ENCODE measurements at places on chromosomes 5 and 9.

DNA sequence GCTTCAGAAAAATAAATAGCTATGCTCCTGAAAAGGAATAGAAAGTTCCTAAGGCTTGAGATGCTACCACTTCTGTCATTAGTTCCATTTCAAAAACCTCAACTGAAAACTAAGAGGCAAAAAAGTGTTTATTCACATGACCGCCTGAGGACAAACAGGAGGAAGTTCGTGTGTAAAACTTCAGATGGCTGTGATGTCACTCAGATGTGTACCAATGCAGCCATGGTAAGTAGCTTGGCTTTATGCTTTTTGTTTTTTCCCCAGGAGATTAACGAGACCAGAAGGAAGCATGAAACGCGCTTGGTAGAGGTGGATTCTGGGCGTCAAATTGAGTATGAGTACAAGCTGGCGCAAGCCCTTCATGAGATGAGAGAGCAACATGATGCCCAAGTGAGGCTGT is 33.0 kb downstream of the LMNB1 start:
- peaks cover 97% of the 10 kb centered on the region for H3K36me3 ChIP-seq
- H3K4me3 ChIP-seq, result no peak overlapping the region
- H3K27ac ChIP-seq, result no peak overlapping the region
- no peak for DNase-seq
- H3K4me1 ChIP-seq, result peaks cover 7% of the 10 kb centered on the region

GRCh38 chr5:74903165-74903787 is 37.1 kb upstream of the FAM169A start:
- H3K27me3 ChIP-seq, result no peaks in the 10 kb centered on the region
- peak; percentile 74 for DNase-seq
- no peaks in the 10 kb centered on the region for H3K4me1 ChIP-seq
- no peaks in the 10 kb centered on the region for H3K36me3 ChIP-seq

DNA sequence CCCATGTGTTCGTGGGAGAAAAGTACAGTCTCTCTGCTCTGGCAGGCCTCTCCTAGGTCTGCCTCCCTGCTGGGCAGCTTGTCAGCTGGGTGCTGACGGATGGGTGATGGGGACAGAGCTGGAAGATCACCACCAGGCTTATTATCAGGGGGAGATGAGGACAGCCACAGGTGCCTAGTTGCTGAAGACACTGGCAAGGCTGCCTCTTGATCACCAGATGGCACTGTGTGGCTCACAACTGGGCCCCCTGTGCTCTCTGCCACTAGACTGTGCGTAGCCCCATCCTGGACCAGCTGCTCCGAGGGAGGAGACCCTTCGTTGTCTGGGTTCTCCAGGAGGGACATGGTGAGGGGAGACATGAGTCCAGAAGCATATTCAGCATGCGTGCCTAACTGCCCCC is 73.0 kb downstream of the KIF24 start:
- H3K4me1 ChIP-seq, result peaks cover 32% of the 10 kb centered on the region
- peak overlapping the region; percentile 98 for H3K27ac ChIP-seq
- no peak for DNase-seq
- no peak overlapping the region for H3K4me3 ChIP-seq
- H3K36me3 ChIP-seq, result peaks cover 58% of the 10 kb centered on the region
- H3K27me3 ChIP-seq, result no peaks in the 10 kb centered on the region

GRCh38 chr5:126124706-126125345 is 298.4 kb upstream of the GRAMD2B start:
- DNase-seq, result no peak
- peak overlapping the region; percentile 1 for H3K27ac ChIP-seq
- H3K4me1 ChIP-seq, result peaks cover 20% of the 10 kb centered on the region
- no peak overlapping the region for H3K4me3 ChIP-seq
- no peaks in the 10 kb centered on the region for H3K36me3 ChIP-seq
- no peaks in the 10 kb centered on the region for H3K27me3 ChIP-seq

DNA sequence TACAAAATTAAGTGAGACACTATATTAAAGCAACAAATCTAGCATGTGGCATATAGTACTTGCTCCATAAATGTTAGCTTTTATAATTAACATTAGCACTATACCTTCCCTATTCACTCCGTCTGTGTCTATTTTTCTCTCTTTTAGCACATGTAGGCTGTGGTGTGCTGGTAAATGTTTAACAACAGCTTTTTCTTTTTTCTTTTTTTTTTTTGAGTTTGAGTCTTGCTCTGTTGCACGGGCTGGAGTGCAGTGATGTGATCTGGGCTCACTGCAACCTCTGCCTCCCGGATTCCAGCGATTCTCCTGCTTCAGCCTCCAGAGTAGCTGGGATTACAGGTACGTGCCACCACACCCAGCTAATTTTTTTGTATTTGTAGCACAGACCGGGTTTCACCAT is 62.1 kb downstream of the SPRY4 start:
- no peak overlapping the region for H3K4me3 ChIP-seq
- no peaks in the 10 kb centered on the region for H3K27me3 ChIP-seq
- no peak for DNase-seq
- no peak overlapping the region for H3K27ac ChIP-seq
- no peaks in the 10 kb centered on the region for H3K4me1 ChIP-seq

GRCh38 chr5:21644032-21644431 is 1209.1 kb downstream of the CDH12 start:
- no peak for DNase-seq
- H3K27me3 ChIP-seq, result no peaks in the 10 kb centered on the region
- no peaks in the 10 kb centered on the region for H3K36me3 ChIP-seq
- H3K27ac ChIP-seq, result no peak overlapping the region
- peaks cover 3% of the 10 kb centered on the region for H3K4me1 ChIP-seq

GRCh38 chr5:178461004-178461730 is 129.0 kb downstream of the COL23A1 start:
- no peak overlapping the region for H3K27ac ChIP-seq
- H3K4me1 ChIP-seq, result no peaks in the 10 kb centered on the region
- H3K4me3 ChIP-seq, result no peak overlapping the region
- H3K36me3 ChIP-seq, result no peaks in the 10 kb centered on the region
- no peak for DNase-seq

- H3K4me3 ChIP-seq, result no peak overlapping the region
- no peak for DNase-seq
- H3K27me3 ChIP-seq, result no peaks in the 10 kb centered on the region
- no peaks in the 10 kb centered on the region for H3K36me3 ChIP-seq
- H3K27ac ChIP-seq, result no peak overlapping the region
Observed at GRCh38 chr9:127390248-127390545, 6.8 kb upstream of the SLC2A8 start.

GRCh38 chr5:34674187-34674586 is 18.1 kb downstream of the RAI14 start:
- peak overlapping the region; percentile 91 for H3K27ac ChIP-seq
- H3K4me3 ChIP-seq, result no peak overlapping the region
- H3K27me3 ChIP-seq, result no peaks in the 10 kb centered on the region
- no peak for DNase-seq

DNA sequence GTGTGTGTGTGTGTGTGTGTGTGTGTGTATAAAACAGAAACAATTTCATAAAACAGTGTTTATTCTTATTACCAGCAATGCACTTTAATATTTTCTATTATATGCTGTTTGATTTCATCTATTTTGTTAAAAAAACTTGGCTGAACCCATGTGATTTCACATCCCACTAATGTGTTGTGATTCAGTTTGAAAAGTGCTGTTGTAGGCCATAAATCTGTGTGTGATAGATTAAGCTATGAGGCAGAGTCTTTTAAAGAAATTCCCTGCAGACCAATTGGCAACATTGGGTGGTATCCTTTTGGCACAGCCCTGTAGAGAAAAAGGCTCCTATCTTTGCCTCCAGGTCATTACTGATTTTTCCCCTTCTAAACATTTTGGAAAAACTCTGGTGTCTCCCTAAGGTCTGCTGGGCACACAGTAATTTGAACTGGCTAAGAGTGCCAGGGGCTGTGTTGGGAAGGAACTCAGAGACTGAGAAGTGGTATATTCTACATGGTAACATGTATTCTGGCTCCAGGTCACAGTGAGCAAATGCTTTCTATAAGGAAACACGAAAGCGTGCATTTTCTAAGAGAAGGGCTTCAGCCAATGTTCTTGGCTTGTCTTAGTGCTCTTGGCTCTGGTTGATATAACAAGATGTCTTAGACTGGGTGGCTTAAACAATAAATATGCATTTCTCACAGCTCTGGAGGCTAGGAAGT is 4.5 kb downstream of the CAMK4 start:
- H3K4me3 ChIP-seq, result no peak overlapping the region
- H3K4me1 ChIP-seq, result peaks cover 16% of the 10 kb centered on the region
- H3K27me3 ChIP-seq, result peaks cover 12% of the 10 kb centered on the region
- no peak for DNase-seq
- H3K36me3 ChIP-seq, result no peaks in the 10 kb centered on the region
- H3K27ac ChIP-seq, result no peak overlapping the region

DNA sequence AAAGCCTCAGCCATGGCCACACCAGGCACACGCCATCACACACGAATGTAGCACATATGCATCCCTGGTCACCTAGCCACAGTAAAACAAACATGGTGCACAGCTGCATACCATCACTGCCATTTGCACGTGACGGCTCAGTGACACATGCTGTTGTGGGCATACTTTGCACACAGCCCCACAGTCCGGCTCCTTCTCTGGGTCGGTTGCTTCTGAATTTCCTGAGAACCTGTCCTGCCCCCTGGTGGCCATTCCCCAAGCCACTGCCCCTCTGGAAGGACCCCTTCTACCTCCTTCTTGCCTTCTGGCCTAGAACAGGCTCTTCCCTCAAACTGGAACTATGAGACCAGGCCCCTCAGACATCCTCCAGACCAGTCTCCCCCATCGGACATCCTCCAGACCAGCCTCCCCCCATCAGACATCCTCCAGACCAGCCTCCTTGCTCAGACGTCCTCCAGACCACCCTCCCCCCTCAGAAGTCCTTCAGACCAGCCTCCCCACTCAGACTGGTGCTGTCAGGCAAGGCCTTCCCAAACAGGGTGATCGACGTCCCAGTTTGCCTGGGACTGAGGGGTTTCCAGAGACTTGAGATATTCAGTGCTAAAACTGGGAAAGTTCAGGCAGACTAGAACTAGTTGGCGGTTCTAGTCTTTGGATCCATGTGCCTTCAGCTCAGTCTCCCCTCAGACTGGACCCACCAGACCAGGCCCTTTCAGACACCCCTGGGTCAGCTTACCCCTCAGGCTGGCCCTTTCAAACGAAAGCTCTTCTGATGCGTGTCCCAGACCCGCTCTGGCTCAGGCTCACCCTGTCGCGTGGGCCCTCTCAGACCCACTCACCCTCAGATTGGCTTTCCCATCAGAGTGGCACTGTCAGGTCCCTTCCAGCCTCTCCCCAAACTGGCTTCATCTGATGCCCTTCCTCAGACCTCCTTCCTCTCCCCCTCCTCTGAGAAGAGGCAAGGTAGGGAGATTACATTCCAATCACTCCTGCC is 24.3 kb upstream of the ENHO start:
- H3K36me3 ChIP-seq, result no peaks in the 10 kb centered on the region
- H3K4me3 ChIP-seq, result no peak overlapping the region
- DNase-seq, result no peak
- H3K27ac ChIP-seq, result no peak overlapping the region

- no peak for DNase-seq
- no peak overlapping the region for H3K4me3 ChIP-seq
- H3K27ac ChIP-seq, result no peak overlapping the region
- H3K36me3 ChIP-seq, result no peaks in the 10 kb centered on the region
- no peaks in the 10 kb centered on the region for H3K4me1 ChIP-seq
- no peaks in the 10 kb centered on the region for H3K27me3 ChIP-seq
Observed at GRCh38 chr5:127909066-127909465, 174.5 kb upstream of the SLC12A2 start.

GRCh38 chr5:174589599-174589998 is 134.8 kb upstream of the MSX2 start:
- H3K27ac ChIP-seq, result no peak overlapping the region
- H3K4me3 ChIP-seq, result no peak overlapping the region
- no peaks in the 10 kb centered on the region for H3K27me3 ChIP-seq

DNA sequence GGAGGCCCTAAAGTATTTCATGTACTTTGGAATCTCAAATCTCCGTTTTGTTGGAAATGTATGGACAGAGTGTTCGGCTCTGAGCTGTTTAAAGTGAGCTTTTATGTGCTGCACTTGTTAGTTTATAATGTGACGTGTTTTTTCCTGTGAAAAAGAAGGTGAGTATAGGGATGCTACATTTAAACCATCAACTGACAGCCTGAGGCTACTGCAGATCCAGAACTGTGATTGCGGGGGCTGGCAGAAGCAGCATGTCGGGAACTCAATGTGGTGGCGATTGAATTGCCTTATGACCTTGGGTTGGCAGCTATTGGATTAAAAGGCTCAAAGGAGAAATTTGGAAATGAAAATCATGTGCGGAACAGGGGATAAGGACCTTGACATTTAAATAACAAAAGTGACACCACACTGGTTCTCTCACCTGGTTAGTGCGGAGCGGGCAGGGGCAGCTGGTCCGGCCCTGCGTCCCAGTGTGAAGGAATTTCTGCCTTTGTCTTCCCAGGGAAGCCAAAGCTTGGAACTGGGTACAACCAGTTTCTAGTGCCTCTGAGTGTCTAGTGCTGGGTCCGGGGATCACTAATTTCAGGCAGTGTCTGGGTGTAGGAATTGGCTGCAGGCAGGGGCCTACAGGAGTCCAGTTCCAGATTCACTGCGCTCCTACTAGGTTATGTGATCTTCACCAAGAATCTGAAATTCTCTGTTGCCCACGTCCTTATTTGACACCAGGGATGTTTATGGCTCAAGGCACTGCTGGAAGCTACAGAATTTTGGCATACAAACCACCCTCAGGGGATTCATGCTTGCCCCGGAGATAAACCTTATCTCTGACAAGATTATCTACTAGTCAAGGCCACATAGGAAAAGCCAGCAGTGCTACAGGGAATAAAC is 120.7 kb upstream of the ERCC6L2 start:
- H3K4me1 ChIP-seq, result peaks cover 3% of the 10 kb centered on the region
- no peaks in the 10 kb centered on the region for H3K36me3 ChIP-seq
- H3K27me3 ChIP-seq, result peaks cover 2% of the 10 kb centered on the region
- no peak overlapping the region for H3K4me3 ChIP-seq
- no peak for DNase-seq

GRCh38 chr5:83837265-83837907 is 116.7 kb upstream of the HAPLN1 start:
- no peak overlapping the region for H3K27ac ChIP-seq
- no peaks in the 10 kb centered on the region for H3K27me3 ChIP-seq
- H3K4me1 ChIP-seq, result no peaks in the 10 kb centered on the region
- DNase-seq, result no peak
- H3K36me3 ChIP-seq, result no peaks in the 10 kb centered on the region
- H3K4me3 ChIP-seq, result no peak overlapping the region

DNA sequence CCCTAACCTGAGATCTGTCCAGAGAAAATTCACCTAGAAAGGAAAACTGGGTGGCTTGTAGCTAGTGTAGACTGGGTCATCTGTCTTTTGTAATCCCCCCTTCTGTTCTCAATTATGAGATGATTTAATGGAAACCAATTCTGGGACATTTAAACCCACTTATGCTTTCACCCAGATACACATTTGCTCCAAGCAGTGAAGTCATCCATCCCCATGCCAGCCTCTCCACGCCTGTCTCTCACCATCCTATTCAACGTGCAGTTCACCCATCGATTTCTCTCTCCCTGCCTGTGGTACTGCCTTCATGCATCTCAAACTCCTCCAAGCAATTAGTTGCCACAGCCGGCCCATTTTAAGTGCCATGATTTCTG is 1.8 kb downstream of the PHF19 start:
- peaks cover 29% of the 10 kb centered on the region for H3K4me1 ChIP-seq
- H3K36me3 ChIP-seq, result peaks cover 49% of the 10 kb centered on the region
- no peaks in the 10 kb centered on the region for H3K27me3 ChIP-seq
- H3K4me3 ChIP-seq, result peak overlapping the region; percentile 55
- DNase-seq, result no peak
- peak overlapping the region; percentile 97 for H3K27ac ChIP-seq

- H3K27me3 ChIP-seq, result no peaks in the 10 kb centered on the region
- no peak overlapping the region for H3K4me3 ChIP-seq
- peaks cover 10% of the 10 kb centered on the region for H3K4me1 ChIP-seq
- H3K27ac ChIP-seq, result no peak overlapping the region
- H3K36me3 ChIP-seq, result peaks cover 22% of the 10 kb centered on the region
- no peak for DNase-seq
Observed at GRCh38 chr9:125757834-125758233, 10.7 kb downstream of the PBX3 start.

GRCh38 chr9:93905473-93906133 is 49.6 kb downstream of the BARX1 start:
- no peaks in the 10 kb centered on the region for H3K4me1 ChIP-seq
- no peak overlapping the region for H3K4me3 ChIP-seq
- no peaks in the 10 kb centered on the region for H3K36me3 ChIP-seq
- DNase-seq, result no peak
